HFFc6 (cell line): ENCODE measurements at places on chromosomes 16 and 17. TPM values are rescaled to one million over a fixed set of nuclear protein-coding genes. Genes with fewer than 3 reads are reported as not detected.

DNA sequence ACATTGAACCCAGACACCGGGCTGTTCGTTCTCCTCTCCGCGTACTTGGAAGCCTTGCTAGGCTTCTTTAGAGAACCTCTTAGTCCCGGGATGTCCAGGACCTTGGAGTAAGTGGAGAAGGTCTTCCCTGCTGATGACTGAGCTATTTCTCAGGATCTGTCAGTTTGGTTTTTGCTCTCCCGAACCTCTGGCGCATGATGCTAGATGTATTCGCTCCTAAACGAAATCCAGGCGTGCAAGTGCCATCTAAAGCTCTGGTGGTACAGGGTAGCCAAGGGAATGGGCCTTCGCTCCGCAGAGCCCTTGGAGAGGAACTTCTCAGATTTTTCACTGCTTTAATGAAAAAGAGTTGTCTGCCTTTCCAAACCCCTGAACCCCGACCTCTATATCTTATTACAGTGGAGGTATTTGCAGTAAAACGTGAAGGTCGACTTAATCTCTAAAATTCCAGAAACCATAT, 547 bp downstream of the VMP1 start:
- DNase-seq = no peak

DNA sequence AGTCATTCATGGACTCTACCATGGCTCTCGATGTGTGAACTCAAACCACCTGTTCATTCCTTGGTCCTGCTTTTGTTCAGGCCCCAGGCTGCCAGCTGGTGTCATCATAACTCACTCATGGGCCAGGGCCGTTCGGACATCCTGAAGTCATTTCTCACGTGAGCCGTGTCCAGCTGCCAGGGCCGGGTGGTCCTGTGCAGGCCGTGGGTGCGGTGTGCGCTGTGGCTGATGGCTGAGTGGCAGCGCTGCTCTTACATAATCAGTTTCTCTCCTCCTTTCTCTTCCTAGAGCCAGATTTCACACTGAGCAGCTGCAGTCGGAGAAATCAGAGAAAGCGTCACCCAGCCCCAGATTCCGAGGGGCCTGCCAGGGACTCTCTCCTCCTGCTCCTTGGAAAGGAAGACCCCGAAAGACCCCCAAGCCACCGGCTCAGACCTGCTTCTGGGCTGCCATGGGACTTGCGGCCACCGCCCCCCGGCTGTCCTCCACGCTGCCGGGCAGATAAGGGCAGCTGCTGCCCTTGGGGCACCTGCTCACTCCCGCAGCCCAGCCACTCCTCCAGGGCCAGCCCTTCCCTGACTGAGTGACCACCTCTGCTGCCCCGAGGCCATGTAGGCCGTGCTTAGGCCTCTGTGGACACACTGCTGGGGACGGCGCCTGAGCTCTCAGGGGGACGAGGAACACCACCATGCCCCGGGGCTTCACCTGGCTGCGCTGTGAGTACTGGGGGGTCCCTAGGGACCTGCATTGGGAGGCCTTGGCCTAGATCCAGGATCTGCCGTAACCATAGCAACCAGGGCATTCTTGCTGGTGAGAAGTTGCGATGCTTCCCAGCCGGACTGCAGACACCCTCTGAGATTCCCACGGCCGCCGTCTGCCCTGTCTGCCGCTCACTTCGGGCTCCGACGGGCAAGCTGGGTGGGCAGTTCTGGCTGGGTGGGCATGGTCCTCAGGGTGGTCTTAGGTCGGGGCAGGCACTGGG, at the start of gene IL34:
TSS of gene IL34 (plus strand) at position 300 of the 982 bp plus-strand sequence. CDS start at position 689, 389 bp downstream.
- DNase-seq = no peak

Gene SCNN1G
- total RNA-seq = not detected in 2 replicates

DNA sequence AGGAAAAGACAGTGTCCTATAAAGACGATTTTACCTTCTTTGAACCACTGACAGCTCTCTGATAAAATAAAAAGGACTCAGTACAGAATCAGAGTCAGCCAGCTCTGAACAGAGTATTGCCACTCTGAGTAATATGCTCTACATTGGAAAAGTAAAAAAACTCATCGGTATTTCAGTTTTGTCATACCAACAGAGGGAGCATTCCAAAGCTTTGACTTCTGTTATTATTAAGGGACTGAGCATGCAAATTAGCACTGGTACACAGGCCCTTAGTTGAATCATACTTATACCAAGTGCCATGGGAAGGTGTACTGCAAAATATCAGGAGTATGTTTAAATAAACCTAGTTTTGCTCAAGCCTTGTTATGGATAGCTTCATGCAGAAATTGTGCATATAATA, 509.0 kb upstream of the KIF2B start:
- DNase-seq = peak; percentile 7

GRCh38 chr16:30830072-30830417, 43.0 kb upstream of the ZNF629 start:
- DNase-seq = no peak

- DNase-seq = no peak
These were observed 49.2 kb upstream of the WSCD1 start for GRCh38 chr17:6021011-6021400.

DNA sequence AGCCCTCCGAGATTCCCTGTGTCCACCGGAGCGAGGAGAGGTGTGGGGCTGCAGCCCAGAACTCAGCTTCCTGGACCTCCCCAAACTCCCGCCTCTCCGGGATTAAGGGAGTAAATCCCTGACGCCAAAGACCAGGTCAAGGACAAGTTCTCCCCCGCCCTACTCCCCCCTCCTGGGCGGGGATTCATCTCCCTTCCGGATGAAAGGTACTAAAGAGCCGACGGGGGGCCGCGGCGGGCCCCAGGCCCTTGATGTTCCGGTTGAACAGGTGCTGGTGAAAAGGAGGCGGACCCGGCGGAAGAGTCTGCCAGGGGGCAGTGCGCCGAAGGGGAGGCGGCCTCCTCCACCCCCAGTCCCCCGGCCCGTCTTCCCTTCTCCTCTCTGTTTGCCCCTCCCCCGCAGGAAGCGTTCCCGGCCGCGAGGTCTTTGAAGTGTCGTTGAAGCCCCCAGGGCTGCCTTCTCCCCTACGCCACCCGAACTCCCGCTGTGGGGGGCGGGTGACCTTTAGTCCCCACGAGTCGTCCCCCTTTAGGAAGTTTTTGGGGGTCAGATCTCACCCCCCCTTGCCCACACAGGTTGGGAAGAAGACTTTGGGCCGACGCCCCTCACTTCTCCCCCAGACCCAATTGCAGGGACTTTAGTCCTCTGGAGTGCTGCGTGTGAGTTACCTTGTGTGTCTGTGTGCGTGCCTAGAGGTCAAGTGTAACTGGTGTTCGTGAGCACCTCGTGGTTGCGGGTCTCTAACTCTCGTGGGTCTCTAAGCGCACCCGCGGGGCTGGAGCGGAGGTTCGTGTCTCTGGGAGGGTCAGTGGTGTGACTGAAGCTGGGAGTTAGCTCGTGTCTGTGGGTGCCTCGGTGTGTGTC, 1.1 kb upstream of the MLLT6 start:
- no peak for DNase-seq

DNA sequence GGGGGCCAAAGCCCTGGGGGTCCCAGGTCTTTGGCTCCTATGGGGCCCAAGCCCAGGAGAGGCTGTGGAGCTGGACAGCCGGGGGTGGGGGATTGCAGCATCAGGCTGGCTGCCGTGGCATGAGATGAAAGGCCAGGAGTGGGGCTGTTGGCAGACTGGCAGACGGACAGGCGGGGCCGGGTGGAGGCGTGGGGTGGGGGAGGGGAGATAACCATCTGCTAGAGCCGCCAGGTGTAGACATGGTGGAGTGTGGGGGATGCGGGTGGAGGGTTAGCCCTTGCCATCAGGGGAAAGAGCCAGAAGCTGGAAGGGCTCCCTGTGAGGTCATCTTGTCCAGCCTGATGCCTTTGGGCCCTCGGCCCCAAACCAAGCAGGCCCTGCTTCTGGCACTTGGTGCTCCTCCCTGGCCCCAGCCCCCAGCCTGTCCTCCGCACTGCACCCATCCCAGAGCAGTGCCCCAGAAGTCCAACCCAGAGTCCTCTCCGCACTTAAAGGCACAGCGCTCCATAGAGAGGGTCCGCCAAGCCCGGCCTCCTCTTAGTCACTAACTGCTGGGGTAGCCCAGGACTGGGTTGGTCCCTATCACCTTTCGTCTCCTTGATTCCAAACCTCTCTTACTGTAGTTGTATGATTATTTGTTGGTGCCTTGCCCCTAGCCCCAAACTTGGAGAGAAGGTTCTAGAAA, 33.3 kb upstream of the DLX4 start:
- DNase-seq = no peak

GRCh38 chr16:87832741-87833502, 36.4 kb downstream of the SLC7A5 start:
- DNase-seq = no peak

DNA sequence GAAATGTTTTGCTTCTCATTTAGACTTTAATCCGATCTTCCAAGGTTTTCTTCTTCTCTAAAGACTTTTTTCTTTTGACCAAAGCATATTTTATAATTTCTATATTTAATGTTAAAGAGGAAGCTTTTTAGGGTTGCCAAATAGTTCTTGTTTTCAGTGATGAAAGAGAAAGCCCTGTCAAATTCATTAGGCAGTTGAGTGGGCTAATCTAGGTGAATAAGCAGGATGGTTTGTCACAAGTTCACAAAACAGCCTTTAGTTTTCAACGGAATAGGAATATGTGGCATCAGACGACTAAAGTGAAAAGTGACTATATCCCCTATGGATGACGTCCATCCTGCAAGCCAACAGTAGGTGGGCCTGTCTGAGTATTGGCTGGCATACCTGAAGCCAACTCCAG, 118.8 kb downstream of the NLK start:
- DNase-seq = no peak

GRCh38 chr16:52078716-52079655, 468.0 kb downstream of the TOX3 start:
- no peak for DNase-seq

DNA sequence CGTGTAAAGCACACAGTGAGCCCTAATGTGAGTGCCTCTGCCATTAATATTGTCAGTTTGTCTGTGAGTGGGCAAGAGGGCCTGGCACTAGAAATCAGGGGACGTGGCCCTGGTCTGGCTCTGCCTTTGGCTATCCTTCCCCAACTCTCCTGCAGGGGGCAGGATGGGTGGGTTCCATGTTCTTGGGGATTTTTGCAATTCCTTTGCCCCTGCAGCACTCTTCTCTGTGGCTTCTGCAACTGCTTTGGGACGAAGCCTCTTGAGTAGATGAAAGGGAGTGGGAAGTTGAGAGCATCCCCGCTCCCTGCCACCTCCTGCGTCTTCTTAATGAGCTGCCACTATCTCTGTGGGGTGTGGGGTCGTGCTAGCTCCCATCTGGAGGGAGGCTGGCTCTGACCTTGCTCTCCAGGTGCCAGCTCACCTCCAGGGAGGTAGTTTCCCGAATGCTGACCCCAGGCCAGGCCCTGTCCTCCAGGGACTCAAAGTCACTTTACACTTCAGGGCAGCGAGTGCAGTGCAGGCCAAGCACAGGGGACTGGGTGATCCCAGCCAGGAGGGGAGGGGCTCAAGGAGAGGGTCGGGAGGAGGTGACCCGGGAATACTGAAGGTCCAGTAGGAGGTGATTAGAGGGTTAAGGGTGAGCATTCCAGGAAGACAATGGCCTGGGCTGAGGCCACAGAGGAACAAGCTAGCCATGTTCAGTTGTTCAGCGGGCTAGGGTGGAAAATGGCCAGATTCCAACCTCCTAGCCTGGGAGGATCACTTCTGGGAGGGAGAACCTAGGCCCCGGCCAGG, 121.0 kb upstream of the NLRP1 start:
- no peak for DNase-seq

DNA sequence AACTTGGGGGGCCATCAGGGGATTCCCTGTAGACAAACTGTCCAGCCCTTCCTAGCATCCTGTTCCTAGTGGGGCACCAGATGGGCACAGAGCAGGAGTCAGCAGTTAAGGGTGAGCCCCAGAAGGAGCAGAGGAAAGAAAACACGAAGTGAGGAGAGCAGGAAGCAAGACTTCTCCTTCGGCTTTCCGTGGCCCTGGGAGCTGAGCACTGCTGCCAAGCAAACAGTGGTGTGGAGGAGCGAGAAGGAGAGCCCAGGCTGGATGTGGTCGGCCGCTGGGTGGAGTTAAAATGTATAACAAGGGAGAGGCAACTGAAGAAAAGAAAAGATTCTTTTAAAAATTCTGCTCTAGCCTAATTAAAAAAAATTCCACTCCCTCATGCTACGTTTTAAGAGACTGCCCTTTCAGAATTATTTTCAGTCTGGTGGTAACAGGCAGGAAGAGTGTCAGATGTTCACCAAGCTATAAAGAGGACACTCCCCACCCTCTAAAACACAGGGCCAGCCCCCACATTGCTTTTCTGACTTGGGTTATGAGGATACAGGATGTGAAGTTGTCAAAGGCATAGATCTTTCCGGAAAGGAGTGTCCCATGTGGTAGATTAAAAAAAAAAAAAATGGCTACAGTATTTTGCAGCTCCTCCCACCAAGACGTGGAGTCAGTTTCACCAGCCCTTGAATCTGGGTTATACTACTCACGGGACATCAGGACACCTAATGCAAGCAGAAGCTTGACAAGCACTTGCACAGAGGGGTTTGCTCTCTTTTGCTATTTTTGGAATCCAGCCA, 74.9 kb upstream of the ZFHX3 start:
- no peak for DNase-seq
